ENCODE measurements at places on chromosomes 3 and 15.

DNA sequence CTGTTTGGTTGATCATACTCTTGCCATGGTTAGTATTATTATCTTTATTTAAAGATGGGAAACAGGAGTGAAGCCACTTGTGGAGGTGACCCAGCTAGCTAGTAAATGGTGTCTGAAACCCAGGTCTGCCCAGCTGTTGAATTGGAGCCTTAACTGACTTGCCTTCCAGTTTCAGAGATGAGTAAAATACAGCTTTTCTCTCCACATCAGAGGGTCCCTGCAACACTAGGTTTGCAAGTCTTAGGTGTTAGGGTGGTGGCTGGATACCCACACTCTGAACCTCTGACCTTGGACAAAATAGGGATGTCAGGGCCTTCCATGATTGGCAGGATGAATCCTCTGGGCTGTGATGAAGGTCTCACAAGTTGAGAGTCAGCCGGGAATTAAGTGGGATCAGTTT, 4.1 kb downstream of the FLNB start:
- no peak for DNase-seq
- peaks cover 19% of the 10 kb centered on the region for H3K36me3 ChIP-seq
- H3K4me3 ChIP-seq, result no peak overlapping the region
- H3K4me1 ChIP-seq, result peaks cover 37% of the 10 kb centered on the region
- H3K27ac ChIP-seq, result no peak overlapping the region

DNA sequence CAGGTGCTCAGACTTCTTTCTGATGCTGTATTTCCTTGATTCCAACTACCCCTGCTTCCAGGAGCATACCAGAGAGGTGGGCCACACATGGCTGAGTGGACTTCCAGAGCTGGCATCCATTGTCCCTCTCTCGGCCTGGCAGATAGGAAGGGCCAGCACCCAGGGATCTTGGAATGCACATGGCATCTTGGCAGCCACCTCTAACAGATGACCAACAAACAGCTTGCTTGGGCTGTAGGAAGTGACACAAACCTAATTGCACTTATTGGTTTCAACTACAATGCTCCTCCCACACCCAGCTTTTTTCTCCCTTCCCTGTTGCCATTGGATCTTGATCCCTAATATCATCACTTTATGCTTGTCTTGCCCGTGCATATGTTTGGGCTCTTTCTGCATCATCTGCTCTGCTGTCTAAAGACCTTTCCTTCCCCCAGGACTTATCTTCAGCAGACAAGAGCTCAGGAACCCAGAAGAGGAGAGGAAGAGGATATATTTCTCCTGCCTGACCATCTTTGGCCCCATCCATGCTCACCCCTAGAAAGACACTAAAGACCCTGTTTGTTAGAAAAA, 294.6 kb downstream of the NTRK3 start:
- peak overlapping the region; percentile 55 for H3K27ac ChIP-seq
- H3K4me3 ChIP-seq, result no peak overlapping the region
- DNase-seq, result no peak
- no peaks in the 10 kb centered on the region for H3K27me3 ChIP-seq

- H3K4me1 ChIP-seq, result peaks cover 17% of the 10 kb centered on the region
- H3K4me3 ChIP-seq, result no peak overlapping the region
Observed at GRCh38 chr15:63947228-63947627, 99.1 kb downstream of the DAPK2 start.

DNA sequence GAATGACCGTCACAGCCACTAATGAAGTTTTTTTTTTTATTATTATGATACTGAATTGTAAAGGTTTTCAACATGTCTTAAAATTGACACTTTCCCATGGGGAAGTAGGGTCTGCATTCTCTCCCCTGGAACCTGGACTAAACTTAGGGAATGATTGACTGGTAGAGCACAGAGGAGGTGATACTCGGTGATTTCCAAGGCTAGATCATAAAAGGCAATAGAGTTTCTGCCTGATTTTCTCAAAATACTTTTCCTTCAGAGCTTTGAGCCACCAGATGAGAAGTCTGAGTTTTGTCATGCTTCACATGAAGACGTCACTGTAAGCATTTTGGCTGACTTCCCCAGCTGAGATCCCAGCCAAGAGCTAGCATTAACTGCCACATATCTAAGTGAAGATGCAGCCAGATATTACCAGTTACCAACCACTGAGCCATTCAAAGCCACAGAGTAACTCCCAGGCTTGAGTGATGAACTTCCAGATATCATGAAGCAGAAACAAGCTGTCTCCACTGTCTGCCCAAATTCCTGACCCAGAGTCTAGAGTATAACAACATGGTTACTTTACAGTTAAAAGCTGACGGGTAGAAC, 105.8 kb downstream of the LSAMP start:
- DNase-seq, result no peak
- H3K27ac ChIP-seq, result no peak overlapping the region
- no peaks in the 10 kb centered on the region for H3K36me3 ChIP-seq
- H3K27me3 ChIP-seq, result no peaks in the 10 kb centered on the region
- no peak overlapping the region for H3K4me3 ChIP-seq
- H3K4me1 ChIP-seq, result no peaks in the 10 kb centered on the region

DNA sequence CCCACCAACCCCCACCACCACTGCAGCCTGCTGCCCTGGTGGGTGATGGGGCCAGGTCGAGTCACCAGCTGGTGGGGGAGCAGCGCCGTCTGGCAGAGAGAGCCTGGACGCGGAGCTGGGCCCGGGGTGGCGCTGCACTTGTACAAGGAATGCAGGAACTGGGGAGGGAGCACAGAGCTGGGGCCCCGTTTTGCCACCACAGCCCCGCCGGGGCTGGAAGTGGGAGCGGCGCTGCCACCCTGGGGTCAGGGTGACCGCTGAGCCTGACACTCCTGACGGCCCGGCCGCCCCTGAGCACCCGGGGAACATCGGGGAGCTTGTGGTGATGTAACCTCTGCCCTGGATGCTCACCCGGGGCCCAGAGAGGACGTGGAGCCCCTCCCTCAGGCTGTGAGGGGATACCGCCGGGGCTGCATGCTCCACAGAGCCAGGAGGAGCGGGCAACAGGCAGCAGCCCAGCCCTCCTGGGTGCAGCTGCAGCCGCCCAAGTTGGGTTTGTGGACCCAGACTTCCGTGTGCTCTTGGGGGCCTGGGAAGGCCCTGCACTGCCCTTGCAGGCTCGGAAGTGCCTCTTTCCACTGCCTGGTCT, 32.6 kb upstream of the IREB2 start:
- peaks cover 11% of the 10 kb centered on the region for H3K4me1 ChIP-seq
- H3K27me3 ChIP-seq, result no peaks in the 10 kb centered on the region
- no peak for DNase-seq
- H3K4me3 ChIP-seq, result no peak overlapping the region

GRCh38 chr3:146280864-146281263, 30.0 kb upstream of the PLSCR4 start:
- H3K27ac ChIP-seq, result no peak overlapping the region
- H3K27me3 ChIP-seq, result no peaks in the 10 kb centered on the region
- no peak for DNase-seq
- H3K4me1 ChIP-seq, result peaks cover 11% of the 10 kb centered on the region
- H3K4me3 ChIP-seq, result no peak overlapping the region
- no peaks in the 10 kb centered on the region for H3K36me3 ChIP-seq

DNA sequence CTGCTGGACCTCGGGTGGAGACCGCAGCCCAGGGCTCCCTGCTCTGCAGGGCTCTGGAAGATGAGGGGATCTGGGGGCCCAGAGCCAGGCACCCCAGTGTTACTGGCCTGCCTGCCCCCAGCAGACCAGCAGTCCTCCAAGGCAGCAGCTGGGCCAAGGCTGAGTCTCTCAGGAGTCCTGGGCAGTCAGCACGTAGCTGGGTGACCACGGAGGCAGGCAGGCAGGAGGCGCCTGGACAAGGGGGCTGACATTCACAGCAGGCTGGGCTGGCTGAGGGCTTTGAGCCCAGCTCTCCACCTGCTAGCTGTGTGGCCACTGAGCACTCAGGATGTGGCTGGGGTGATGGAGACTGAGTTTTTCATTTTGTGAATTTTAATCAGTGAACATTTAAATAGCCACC, 67.9 kb downstream of the IQSEC1 start:
- H3K4me1 ChIP-seq, result peaks cover 18% of the 10 kb centered on the region
- no peak overlapping the region for H3K4me3 ChIP-seq
- peaks cover 6% of the 10 kb centered on the region for H3K36me3 ChIP-seq

GRCh38 chr15:68794863-68795262, 25.8 kb downstream of the ANP32A start:
- peak overlapping the region; percentile 86 for H3K27ac ChIP-seq
- peaks cover 18% of the 10 kb centered on the region for H3K36me3 ChIP-seq
- DNase-seq, result no peak
- H3K27me3 ChIP-seq, result peaks cover 5% of the 10 kb centered on the region

DNA sequence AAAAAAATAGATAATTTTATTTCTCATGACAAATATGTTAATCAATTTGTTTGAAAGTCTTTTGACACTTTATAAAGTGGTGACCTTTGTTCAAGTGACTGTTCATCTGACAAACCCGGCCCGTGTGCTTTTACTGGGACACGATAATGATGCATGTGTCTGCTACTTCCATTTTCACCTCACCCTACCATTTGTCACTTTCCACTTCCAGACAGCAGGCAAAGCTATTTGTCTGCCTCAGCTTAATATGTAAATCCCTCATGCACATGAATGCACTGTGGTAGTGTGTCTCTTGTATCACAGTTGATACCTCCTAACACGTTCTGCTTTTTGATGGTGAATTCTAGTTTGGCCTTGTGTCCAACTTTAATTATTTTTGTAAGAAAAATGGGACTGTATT, 204.3 kb downstream of the BBX start:
- H3K4me3 ChIP-seq, result no peak overlapping the region
- peaks cover 6% of the 10 kb centered on the region for H3K36me3 ChIP-seq
- peaks cover 6% of the 10 kb centered on the region for H3K4me1 ChIP-seq

DNA sequence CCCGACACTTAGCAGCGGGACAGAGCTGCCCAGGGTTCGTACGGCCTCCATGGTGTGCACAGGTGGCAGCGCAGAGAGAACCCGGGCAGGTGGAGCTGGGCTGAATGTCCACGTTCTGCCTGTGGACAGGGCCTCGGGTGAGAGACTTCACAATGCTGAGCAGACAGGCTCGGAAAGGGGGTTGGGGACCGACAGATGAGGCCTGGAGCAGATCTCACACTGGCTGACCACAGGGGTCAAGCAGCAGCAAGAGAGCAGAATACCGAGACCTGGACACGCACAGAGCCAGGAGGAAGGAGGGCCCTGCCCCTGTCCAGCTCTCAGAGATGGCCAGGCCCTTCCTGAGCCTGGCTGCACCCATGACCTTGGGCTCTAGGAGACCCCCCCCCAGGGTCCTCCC, 83.0 kb downstream of the VGLL4 start:
- H3K27me3 ChIP-seq, result peaks cover 38% of the 10 kb centered on the region
- H3K27ac ChIP-seq, result peak overlapping the region; percentile 52
- peaks cover 46% of the 10 kb centered on the region for H3K4me1 ChIP-seq
- H3K4me3 ChIP-seq, result peak overlapping the region; percentile 65
- H3K36me3 ChIP-seq, result peaks cover 46% of the 10 kb centered on the region
- DNase-seq, result no peak

- H3K36me3 ChIP-seq, result no peaks in the 10 kb centered on the region
- no peak for DNase-seq
- no peak overlapping the region for H3K4me3 ChIP-seq
- peaks cover 1% of the 10 kb centered on the region for H3K27me3 ChIP-seq
- no peak overlapping the region for H3K27ac ChIP-seq
Observed at GRCh38 chr3:23028294-23028693, 174.8 kb upstream of the UBE2E2 start.

All from endothelial cell (in vitro differentiated cells).